ENCODE measurements at places on chromosomes 12 and 14.

- no peak for DNase-seq
These were observed 83.2 kb downstream of the ITPR2 start for GRCh38 chr12:26749781-26750180.

GRCh38 chr12:131644481-131644880 lies 66.4 kb upstream of the SFSWAP start:
- no peak for DNase-seq

GRCh38 chr12:26918321-26919215 lies 19.2 kb downstream of the INTS13 start:
- no peak for DNase-seq

- no peak for DNase-seq
These were observed 32.5 kb upstream of the YAF2 start for GRCh38 chr12:42270596-42270995.

DNA sequence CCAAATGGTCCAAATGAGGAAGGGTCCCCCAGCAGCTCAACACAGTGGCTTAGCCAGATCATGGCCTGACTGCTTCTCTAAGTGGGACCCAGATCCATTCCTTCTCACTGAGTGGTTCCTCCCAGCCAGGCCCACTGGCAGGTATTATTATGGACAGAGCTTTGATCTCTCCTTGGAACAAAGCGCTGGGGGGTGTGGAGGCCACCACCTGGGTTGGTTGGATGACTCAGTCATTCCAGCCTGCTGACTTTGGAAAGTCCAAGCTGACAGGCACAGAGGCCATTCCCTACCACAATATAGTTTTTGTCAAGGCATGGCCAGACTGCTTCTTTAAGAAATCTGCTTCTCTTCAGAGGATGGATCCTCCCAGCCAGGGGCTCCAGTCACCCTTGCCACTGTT lies 341.1 kb downstream of the BTG1 start:
- no peak for DNase-seq

DNA sequence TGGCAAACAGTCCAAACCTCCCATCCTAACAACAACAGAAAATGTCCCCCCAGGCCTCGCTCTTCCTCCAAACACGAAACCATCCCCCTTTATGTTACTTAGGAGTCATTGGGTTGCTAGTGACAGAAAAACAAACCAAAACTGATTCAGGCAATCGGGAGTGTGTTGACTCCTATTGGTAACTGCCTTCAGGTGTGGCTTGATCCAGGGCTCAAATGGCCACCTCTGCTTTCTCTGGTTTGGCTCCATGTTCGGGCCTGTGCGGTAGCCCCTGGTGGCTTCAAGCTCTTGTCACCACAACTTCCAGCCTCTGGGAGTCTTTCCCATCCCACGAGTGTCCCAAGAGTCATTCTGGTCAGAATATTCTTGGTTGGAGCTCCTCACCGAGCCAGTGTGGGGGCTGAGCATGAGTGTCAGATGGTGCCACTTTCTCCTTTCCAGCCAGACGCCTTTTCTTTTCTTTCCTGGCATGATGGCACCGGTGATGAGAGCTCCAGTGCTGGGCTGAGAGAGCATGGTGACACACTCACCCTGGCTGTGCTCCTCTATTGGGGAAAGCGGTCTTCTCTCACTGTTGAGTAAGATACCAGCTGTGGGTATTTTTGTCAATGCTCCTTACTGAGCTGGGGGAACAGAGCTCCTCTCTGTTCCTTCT lies 38.6 kb downstream of the NOC4L start:
- no peak for DNase-seq

GRCh38 chr14:100750762-100751699 lies 24.3 kb downstream of the DLK1 start:
- DNase-seq, result no peak

DNA sequence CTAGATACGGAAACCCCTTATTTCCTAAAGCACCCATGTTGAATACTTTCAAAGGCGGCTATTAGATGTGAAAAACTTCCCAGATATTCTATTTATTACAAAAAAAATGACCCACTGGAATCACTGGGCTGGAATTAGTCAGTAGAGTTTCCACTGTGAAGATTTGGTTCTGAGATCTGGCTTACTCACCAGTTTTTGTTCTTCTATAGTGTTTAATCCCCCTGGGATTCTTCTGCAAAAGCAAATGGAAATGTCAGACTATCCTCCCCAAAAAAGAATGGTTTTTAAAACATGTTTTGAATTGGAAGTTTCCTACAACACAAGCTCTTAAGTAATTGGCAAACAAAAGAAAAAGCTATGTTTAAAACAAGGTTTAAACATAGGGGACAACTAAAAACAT lies 166.4 kb downstream of the STXBP6 start:
- DNase-seq, result no peak

DNA sequence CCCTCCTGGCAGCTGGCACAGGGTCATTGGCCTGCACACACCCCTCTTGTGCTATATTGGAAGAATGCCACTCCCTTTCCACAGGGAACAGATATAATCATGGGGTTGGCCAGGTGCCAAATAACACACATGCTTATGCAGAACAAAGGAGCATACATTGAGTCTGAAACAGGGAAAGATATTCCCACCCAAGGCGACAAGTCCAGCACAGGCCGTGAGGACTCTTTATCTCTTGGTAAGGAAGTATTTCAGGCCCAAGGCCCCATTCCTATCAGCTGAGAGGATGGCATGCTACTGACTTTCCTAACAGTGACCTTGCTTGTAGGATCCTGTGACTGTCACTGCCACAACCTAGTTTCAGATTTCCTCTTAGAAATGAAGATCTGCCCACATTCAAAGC lies 59.0 kb upstream of the STXBP6 start:
- no peak for DNase-seq

DNA sequence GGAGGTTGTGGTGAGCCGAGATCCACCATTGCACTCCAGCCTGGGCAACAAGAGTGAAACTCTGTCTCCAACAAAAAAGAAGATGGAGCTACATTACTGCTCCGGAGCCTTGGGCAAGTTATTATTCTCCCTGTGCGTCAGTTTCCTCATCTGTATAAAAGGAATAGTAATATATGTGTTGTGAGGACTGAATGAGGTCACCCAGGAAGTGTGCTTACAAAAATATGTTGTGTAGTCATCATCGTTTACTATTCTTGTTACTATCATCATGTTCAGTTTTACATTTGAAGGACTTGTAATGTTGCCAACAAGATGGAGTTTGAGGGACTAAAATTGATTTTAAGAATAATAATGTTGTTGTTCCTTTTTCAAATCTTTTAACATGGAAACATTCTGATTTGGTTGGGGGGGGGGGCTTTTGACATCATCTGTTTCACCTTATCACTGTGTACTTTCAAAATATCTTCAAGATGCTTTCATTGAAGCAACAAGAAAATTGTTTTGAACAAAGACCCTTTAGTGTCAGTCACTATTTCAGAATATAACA lies 156.8 kb downstream of the PDE3A start:
- no peak for DNase-seq

GRCh38 chr14:91244501-91244901 lies at the start of gene GPR68:
GPR68 (minus strand) TSS chr14:91244704; CDS start chr14:91235050, 9,654 bp downstream.
- no peak for DNase-seq

DNA sequence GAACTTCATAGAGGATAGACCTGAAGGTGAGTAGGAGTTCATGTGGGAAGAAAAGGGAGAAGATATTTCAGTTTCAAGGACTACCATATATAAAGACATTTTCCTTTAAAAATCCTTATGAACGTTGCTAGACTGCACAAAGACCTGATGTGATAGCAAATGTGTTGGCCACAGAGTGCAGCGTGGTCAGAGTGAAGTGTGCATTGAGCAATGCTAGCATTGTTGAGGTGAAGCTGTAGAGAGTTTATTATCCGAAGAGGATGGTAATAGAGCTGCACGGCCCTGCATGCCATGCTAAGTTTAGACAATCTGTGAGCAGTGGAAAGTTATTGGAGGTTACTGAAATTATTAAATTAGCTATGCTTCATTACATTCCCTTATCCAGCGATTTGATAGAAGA lies 413.0 kb downstream of the CCDC91 start:
- DNase-seq, result no peak

DNA sequence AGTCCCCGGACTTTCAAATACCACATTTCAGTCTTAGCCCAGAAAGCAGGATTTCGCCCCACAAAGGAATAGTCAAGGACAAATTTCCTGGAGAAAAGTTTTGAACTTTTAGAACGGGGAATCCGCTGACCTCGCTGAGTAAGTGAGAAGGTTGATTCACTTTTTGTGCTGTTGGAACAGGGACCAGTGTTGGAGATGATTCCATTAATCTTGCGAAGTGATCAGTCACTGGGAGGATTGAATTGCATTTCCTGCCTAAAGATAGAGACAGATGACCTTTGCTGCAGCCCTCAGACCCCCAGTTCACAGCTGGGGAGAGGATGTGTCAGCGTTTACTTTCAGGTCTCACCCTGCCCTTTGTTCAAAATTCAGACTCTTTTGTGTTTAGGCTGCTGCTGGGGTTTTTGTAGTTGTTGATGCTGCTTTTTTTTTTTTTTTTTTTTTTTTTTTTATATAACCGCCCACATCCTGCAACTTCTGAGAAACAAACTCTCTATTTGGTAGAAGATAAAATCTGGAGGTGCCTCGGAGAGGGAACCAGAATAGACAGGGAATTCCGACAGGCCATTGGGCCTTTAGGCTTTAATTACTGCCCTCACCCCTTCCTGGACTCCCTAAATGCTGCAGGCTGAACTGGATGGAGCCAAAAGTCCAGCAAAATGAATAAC lies 9.8 kb upstream of the KDM2B start:
- peak; percentile 88 for DNase-seq

GRCh38 chr14:36021030-36021422 lies 155.5 kb downstream of the PTCSC3 start:
- no peak for DNase-seq

DNA sequence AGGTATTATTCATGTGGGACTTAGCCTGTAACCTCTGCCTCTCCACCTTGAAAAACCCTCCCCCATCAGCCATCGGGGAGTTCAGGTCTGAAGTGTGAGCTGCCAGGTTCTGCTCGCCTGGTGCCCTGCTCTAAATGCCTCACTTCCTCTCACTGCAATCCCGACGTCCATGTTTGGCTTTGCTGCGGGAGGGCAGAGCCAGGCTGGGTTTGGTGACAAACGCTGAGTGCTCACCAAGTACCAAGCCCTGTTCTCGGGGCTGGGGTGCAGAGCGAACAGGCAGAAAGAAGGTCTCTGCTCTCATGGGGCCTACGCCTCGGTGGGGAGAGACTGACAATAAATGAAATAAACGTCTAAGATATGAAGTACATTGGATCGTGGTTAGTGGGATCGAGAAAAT lies 2.1 kb upstream of the ADGRD1 start:
- no peak for DNase-seq

- DNase-seq, result no peak
These were observed 111.2 kb downstream of the CAPZA3 start for GRCh38 chr12:18849080-18849479.

GRCh38 chr12:5965950-5966383 lies 20.9 kb upstream of the ANO2 start:
- DNase-seq, result peak; percentile 18

DNA sequence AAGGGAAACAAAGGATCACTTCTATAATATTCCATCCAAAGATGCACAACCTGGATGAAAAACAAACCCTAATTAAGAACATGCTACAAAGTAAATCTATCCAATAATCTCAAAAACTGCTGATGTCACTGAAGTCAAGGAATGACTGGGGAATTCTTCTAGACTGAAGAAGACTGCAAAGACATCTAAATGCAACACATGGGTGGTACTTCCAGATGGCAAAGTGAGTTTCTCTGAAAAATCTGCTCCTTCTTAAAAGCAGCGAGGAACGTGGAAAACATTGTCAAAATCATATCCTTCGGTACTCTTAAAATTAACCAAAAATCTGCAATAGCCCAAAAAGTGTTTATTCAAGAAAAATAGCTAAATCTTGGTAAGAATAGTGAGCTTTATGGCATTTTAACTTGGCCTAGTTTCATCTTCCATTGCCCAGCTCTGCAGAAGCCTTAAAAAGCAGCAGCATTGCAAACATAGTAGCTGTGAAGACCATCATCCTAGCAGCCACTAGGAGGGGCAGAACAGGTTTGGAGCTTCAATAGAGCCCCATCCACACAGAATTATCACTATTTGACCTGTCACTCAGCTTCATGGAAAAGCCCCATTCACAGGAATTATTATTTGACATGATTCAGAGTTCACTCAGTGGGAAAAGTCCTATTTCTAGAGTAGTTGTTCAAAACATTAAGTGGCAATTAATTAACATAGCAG lies 7.4 kb downstream of the CLEC14A start:
- no peak for DNase-seq

DNA sequence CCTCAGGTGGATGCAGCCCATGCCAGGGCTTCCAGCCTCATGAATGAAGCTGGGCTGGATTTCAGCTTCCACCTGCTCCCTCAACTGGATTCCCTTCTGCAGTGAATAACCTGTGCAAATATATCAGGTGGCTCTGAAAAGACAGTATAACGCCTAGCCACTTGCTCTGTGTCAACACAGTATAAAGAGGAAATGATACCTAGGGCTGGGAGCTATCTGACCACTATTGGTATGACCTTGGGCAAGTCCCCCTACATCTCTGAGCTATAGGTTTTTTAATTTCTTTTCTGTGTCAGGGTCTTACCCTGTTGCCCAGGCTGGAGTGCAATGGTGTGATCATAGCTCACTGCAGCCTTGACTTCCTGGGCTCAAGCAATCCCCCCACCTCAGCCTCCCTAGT lies 19.8 kb downstream of the ISM2 start:
- no peak for DNase-seq

DNA sequence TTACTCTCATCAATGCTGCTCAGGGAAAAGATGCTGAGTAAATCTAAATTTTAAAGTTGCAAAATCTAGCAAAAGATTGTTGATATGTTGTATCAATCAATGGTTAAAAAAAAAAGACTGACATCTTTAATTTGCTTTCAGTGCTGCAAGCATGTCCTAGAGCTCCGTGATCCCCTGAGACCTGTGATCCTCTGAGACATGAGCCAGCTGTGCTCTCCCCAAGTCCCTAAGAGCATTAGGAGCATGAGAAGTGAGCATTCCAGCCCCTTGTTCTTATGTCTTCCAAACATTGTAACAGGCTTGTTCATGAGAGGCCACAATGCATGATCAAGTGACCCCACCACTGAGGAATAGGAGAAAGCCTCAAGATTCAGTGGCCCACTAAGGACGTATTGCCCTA lies 116.6 kb downstream of the DAD1 start:
- DNase-seq, result no peak

- DNase-seq, result no peak
These were observed 5.5 kb downstream of the MYO1A start for GRCh38 chr12:57044468-57044867.

GRCh38 chr14:64653900-64654245 lies 50.4 kb upstream of the PLEKHG3 start:
- no peak for DNase-seq

- DNase-seq, result no peak
These were observed 3.5 kb downstream of the CLEC9A start for GRCh38 chr12:10033783-10034545.

- no peak for DNase-seq
These were observed 121.0 kb downstream of the HELB start for GRCh38 chr12:66423266-66423665.

DNA sequence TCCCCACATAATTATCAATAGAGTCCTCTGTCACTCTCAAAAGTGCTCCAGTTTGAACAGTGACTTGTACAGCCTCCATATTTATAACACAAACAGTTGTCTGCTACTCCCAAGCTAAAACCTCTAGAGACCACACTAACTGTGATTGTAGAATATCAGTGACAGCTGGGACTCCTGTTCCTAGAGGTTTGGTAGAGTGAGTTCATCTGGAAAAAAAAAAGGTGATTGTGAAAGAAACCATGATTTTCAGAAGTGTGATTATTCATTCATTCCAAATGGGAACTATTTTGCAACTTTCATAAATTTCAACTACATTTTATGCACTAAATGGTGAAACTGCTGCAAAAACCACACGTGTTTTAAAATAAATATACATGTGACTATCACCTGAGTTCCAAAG lies 128.0 kb upstream of the PLXNC1 start:
- no peak for DNase-seq
